HT1080 (cell line): ENCODE measurements at places on chromosomes 3 and 15.
A peak's percentile ranks its signal among the peaks of the same experiment; 100 is the strongest.

DNA sequence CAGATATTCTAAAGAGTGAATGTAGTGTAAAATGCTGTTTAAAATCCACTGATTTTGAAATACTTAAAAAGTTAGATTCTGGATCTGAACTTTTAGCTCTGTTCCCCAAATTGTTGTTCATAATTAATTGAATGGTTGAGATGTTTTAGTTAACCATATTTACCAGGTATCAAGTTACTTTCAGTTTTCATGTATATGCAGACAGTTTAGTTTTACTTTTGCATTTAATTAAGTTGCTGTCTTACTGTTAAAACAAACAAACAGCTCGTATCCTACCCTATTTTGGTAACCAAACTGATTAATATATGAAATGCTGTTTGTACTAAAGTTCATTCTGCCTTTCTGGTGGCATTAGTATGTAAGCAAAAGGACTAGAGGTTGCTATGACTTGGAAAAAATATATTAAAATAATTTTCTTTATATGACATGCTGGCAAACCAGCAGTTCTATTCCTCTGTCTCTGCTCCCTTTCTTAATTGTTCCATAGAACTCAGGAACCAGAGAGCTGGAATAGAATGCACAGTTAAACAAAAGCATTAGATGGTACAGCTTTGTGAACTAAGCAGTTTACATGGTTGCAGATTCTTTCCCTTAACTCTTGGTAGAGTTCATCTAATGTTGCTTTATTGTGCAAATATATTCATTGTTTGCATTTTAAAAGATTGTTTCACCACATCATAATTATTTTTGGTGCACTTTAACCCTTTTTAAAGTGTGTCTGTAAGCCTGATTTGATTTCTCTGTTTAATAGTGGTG, 39.5 kb upstream of the SCAANT1 start:
- no peak for DNase-seq

- no peak for DNase-seq
Observed at GRCh38 chr3:16503191-16503776, 10.2 kb downstream of the RFTN1 start.

GRCh38 chr3:100875239-100875638, 118.0 kb downstream of the ABI3BP start:
- DNase-seq: peak; percentile 87

DNA sequence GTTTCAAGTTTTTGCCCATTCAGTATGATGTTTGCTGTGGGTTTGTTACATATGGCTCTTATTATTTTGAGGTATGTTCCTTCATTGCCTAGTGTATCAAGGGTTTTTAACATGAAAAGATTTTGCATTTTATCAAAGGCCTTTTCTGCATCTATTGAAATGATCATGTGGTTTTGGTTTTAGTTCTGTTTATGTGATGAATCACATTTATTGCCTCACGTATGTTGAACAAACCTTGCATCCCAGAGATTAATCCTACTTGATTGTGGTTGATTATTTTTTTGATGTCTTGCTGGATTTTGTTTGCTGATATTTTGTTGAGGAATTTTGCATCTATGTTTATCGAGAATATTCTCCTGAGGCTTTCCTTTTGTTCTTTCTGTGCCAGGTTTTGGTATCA, 39.4 kb downstream of the TMCO5A start:
- no peak for DNase-seq
